Activated T-cell treated with anti-CD3 and anti-CD28 coated beads for 4 hours (primary cell): ENCODE measurements at places on chromosomes 6 and 20.

GRCh38 chr6:101760843-101761621, 367.5 kb downstream of the GRIK2 start:
- DNase-seq = no peak

GRCh38 chr6:116801971-116802370, 26.9 kb downstream of the GPRC6A start:
- no peak for DNase-seq

- DNase-seq = no peak
These were observed 4.1 kb upstream of the C20orf204 start for GRCh38 chr20:64031822-64032314.

GRCh38 chr6:17012421-17013225, 89.2 kb upstream of the STMND1 start:
- no peak for DNase-seq

DNA sequence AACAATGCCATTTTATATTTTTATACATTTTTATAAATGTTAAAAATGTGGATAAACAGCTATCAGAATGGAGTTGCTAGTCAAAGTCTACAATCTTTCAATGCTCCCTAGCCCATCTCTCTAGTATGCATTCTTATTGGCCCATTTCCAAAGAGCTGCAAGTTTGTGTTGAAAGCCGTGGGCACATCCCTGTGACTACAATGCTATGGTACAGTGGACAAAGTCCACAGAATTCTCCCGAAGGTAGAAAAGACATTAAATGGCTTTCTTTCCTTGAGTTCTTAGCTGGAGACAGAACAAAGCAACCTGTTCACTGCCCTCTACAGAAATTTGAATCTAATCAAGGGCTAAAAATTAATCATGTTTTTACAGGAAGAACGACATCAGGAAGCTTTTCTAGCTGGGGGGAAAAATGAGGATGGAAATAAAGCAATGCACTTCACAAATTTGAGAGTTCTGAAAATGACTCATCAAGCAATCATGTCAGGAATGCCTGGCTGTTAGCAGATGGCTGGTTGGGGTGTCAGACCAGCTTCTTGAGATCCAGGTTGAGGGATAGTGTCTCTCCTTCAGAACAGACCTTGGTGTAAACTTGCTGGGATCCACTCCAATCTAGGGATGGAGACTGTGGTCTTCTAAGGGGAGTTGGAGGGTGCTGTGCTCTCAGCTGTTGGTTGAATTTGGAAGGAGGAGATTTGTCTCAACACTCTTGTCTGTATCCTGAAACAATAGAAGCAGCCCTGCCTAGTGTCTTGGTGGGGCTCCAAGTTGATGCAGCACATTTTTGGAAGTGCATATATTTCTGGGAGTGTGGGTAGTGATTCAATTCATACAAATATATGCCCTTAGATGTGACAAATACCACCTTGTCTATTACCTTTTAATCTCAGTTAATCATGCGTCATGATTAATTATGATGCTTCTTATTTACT, 143.4 kb upstream of the PHACTR1 start:
- DNase-seq = no peak

DNA sequence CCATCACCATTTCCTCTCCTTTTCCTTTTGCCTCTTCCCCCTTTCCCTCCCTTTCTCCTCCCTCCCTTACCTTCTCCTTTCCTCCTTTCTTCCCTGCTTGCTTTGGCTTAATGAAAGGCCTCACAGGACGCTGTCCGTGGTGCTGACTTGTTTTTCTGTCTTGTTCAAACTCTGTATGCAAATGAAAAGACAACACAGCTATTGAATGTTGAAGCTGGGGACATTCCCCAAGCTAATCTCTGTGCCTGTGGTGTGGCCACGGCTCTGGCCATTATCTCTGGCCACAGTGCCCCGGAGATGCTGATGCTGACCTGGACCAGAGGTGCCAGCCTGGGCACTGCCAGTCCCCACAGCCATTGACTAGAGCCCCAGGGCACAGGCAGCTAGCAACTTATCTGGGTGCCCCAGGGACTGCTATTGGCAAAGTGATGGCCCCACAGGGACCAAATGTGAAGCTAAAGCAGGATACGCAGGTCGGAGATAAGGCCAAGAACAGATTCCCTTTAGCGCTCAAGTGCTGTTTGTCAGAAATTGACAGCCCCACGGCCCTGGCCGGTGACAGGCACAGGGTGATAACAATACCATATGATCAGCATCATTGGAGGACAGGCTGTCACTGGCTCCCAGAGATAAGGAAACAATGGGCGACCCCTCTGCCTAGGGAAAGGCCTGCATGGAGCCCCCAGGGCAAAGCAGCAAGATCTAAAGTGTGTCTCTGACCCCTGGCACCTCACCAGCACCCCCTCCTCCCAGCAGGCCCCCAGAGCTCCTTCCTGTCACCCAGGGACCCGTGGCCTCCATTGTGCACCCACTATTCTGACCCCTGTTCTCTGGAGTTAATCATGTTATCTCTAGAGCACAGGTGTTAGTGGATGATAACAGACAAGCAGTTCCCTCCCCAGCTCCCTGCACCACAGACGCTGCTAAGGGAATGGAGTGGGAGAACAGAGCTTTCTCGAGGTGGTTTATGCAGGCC, 31.6 kb upstream of the SLC32A1 start:
- peak; percentile 23 for DNase-seq

- DNase-seq = no peak
These were observed 40.6 kb downstream of the TXLNB start for GRCh38 chr6:139251045-139251690.

DNA sequence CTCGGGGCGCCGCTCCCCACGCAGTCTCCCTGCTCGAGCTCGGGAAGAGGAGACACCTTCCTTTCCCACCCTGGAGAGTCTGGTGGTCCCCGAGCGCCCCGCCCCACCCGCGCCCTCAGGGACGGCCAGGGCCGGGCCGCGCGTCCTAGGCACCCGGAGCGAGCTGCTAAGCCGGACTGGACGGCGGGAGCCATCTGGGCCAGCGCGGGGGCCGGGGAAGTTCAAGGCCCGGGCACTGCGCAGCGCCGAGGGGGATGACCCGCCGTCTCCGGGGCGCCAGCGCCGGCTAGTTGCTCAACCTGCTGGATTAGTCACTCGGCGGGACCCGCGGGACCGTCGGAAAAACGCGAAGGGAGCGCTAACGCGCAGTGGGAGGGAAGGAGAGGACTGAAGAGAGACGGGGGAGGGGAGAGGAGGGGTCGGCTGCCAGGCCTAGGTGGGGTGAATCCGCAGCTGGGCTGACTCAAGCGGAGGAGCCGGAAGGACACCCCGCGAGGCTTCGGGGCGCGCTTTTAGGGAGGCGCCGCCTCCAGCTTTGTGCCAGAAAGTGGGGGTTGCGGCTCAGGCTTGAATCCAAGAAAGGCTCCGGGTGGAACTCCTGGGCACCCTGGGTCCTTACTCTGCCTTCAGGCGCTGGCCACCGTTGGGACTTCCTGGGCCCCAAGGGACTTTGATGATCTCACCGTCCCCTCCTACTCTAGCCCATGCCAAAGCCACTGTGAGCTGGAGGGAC, 75.7 kb upstream of the FOXP4 start:
- no peak for DNase-seq

DNA sequence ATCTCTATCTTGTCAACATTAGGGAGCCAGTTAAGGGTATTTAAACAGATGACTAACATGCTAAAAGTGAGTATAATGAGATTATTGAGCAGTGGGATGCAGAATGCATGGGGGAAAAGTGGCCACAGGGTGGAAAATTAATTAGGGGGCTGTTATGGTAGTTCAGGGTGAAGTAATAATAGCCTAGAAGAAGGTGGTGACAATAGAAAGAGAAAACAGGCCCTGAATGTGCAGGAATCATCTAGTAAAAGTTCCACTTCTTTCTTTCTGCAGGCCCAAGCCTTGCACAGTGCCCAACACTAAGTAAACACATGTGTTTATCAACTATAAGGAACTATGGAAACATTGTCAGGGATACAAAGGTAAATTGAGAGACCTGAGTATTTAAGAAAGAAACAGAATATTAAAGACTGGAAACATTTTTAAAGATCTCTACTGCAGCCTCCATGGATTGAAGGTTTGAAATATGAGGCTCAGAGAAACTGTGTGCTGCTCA, 7.1 kb upstream of the MYB start:
- no peak for DNase-seq

- no peak for DNase-seq
These were observed 77.2 kb downstream of the UTRN start for GRCh38 chr6:144362042-144363018.

- DNase-seq = no peak
These were observed 46.7 kb downstream of the RNGTT start for GRCh38 chr6:88916615-88917208.

DNA sequence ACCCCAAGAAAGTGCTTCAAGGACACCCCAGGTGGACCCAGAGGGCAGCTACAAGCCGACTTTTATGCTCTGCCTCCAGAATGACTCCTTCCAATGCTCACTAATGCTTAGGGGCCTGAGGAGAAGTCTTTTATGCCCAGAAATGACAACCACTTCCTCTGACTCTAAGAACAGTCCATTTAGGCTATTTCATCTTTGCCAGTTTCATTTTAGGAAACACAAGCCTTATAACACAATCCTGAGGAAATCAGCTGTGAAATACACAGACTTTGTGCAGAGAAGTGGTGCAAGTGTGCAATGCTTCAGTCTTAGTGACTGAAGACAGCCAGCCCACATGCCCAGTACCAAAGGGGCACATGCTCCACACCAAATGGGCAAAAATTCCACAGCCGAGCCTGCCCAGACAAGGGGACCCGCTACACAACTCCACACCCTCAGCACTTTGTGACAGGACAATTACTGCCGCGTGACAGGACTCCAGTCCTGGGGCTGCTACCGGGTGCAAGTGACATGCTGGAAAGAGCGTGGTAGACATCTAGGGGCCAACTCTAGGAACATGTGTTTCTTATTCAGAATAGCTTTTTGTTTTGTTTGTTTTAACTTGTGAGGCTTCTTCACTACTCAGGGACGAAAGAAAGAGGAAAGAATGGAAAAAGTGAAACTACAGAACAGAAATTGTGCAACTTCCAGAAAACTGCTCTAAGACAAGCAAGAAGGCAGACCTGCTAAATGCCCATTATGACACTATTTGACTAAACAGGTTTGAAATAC, 28.2 kb upstream of the PLAGL1 start:
- DNase-seq = no peak

DNA sequence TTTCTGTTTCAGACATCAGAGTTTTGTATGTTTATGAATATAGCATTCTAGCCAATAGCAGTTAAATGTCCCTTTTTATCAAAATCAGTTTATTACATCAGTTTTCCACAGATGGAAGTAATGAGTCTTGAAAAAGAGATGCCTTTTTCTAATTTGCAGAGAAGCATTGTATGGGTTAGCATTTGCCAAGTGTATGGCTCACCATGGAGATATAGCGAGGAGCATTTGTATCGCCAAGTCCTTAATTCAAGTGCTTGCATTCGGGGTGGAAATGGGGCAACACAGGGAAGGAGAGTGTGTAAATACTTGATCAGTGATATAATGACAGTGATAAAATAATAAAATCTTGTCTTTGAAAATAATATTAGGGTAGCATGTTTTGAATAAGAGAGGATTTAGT, 42.9 kb downstream of the TXLNB start:
- no peak for DNase-seq

- DNase-seq = no peak
These were observed 112.0 kb upstream of the SRSF6 start for GRCh38 chr20:43345676-43346075.

GRCh38 chr6:5751525-5752390, 255.0 kb downstream of the NRN1 start:
- no peak for DNase-seq

DNA sequence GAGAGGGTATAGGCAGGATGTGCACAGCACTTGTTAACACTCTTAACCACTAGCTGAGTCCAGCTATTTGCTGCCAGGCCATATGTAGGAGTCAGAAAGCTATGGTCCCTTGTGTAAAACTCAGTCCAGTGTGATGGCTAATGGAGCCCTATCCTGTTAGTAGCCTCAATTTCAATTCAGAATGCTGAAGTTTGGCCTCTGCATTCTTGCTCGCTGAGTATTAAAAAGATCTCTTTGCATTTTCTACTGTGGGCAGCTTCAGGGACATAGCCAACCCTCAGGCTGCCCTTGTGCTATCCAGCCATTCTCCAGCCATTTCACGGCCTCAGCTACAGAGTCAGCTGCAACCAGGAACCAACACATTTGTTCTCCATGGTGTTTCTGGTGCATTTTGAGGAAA, 92.5 kb downstream of the SPTLC3 start:
- DNase-seq = no peak

DNA sequence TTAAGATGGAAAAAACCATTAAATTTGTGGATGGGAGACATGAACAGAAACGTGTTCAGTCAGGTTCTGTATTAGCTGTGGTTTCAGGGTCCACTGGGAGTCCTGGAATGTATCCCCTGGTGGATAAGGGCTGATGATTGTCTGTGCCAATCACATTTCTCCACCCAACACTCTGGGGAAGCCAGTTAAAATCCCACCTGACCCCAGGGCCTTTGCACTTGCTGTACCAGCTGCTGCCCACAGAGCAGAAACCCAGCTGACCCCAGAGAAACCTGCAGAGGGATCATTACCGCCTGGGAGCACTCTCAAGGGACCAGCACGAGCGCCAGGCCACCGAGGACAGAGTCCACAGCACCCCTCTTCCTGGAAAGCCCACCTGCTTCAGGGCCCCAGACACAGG, 260.7 kb downstream of the PREX1 start:
- no peak for DNase-seq

DNA sequence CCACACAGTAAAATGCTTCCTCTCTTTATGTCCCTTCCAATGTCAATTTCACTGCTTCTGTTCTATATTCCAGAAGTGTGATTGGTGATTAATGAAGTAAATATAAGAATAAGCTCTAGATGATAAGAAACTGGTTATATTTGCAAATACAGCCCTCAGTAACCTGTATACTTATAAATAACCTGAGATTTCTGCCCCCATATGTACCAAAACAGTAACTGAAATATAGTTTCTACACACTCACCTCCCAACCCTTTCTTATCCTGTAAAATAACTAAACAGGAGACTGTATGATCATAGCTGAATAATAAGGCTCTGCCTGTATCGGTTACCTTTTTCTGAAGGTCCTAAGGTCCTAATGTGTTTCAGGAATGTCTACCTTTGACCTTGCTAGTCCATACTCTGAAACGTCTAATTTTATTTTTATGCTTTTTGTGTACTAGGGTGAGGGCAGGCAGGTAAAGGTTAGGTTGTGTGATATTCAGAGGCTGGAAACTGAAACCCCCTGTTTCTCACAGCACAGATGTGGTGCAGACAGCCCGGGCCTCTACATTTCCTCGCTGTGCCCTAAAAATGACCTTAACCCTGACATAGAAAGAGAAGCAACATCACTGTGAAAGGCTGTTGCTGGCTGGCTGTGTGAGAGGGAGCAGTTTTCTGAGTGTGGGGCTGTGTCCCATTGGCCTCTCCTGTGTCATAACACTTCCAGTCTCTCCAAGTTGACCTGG, 378.8 kb downstream of the CENPW start:
- DNase-seq = no peak

GRCh38 chr6:132369526-132369925, 31.7 kb downstream of the MOXD1 start:
- no peak for DNase-seq

GRCh38 chr6:72418495-72418894, 203.4 kb upstream of the KCNQ5 start:
- DNase-seq = no peak
